ENCODE measurements at places on chromosomes 12 and 14.

DNA sequence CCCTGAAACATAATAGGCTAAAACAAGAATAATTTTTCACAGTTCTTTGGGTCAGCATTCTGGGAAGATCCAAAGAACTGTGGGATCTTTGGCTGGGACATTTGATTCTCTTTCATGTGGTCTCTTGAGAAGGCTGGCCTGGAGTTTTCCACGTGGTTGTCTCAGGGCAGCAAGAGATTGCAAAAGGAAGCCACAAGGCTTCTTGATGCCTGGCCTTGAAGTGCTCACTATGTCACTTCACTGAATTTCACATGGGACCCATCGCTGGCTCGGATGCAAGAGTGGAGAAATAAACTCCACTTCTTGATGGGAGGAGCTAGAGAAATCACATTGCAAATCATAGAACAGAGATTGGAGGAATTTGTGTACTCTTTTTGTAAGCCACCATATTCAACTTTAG, 343.4 kb downstream of the MED13L start:
- no peak for DNase-seq

- DNase-seq: no peak
These were observed 19.5 kb upstream of the CDK17 start for GRCh38 chr12:96419576-96420276.

- DNase-seq: no peak
These were observed 33.6 kb downstream of the CTSG start for GRCh38 chr14:24542346-24542936.

DNA sequence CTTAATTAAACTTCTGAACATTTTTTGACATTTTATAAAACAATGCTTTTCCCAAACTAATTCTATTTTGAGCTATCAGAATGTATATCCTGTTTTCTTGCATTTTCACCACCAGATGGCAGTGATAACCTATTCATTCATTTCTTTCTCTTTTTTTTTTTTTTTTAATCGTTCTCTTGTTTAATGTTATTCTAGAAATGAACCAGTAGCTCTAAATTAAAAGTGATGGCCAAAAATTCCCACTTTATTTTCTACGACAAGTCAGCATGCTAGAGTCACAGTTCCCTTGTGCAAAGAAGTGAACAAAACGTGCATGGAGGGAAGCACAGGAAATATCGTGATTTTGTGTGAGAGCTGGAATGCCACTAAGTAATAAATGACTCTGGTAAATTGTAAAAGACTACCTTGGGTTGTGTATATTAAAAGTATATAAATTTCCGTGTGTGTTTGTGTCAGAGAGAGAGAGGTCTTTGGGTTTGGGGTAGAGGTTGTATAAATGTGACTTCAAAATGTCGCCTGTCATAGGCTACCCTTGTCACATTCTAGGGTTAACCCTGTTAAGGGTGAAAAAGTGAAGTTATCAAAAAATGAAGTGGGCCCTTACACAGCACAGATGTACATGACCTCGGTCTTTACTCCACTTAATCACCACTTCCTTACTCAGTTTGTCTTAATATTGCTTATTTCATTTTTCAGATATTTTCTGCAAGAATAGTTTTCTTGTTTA, 40.4 kb upstream of the LDHB start:
- DNase-seq: no peak

- no peak for DNase-seq
These were observed 253.9 kb upstream of the ARID2 start for GRCh38 chr12:45475594-45475993.

DNA sequence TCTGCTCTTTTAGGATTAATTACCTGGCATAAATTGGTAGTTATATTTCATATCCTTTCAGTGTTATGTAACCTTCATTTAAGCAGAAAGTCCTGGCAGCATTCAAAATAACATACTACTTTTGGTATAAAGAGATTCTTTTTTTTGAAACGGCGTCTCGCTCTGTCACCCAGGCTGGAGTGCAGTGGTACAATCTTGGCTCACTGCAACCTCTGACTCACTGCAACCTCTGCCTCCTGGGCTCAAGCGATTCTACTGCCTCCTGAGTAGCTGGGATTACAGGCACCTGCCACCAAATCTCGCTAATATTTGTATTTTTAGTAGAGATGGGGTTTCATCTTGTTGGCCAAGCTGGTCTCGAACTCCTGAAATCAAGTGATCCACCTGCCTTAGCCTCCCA, 9.2 kb downstream of the KTN1 start:
- DNase-seq: peak; percentile 56

DNA sequence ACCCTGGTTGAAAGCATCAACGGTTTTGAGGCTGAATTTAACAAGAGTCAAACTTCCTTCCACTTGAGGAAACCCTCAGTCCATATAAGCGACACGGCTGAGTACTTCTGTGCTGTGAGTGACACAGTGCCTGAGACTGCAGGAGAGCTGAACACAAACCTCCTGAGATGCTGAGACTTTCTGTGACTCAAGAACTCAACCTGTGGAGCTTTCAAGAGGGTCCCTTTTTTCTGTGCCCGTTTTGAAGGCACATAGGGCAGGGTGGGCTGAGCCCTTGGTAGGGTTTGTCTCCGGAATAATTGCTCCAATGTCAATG, 305.3 kb upstream of the OR4E1 start:
- DNase-seq: no peak

DNA sequence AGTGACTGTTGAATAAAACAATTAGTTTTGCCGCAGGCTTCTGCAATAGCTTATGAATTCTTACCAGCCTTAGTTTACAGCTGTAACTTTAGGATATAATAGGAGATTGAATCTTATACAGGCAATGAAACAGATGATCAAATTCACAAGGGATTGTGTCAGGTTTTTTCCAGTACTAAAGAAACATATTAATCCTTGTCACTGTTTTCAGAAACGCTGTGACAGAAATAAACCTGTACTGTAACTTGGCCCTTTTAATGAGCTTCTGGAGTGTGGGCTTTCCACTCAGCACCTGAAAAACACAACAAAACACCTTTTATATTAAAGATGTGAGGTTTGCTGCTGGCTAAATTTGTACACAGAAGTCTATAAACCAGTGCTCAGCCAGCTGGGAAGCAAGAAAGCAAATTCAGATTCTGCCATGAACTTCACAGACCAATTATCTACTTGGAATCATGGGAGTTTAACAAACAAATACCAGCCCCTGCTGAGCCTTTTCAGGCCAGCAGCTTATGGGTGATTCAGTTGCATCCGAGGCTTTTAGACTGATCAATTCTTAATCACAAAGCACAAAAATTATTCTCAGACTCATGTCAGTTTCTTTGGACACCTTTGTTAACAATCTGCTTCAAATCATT, 109.5 kb downstream of the FOXG1 start:
- no peak for DNase-seq

Measured in MG63 (cell line).